ENCODE measurements at places on chromosomes 1 and 21.

- peak; percentile 13 for DNase-seq
Measured at GRCh38 chr1:37701051-37701450, 8.7 kb downstream of the CDCA8 start.

GRCh38 chr1:225608014-225608796 lies 44.7 kb downstream of the ENAH start:
- DNase-seq: no peak

GRCh38 chr1:156652131-156652991 lies 10.4 kb downstream of the BCAN start:
- DNase-seq: peak; percentile 63

GRCh38 chr1:174818014-174818616 lies 181.6 kb upstream of the CACYBP start:
- DNase-seq: no peak

DNA sequence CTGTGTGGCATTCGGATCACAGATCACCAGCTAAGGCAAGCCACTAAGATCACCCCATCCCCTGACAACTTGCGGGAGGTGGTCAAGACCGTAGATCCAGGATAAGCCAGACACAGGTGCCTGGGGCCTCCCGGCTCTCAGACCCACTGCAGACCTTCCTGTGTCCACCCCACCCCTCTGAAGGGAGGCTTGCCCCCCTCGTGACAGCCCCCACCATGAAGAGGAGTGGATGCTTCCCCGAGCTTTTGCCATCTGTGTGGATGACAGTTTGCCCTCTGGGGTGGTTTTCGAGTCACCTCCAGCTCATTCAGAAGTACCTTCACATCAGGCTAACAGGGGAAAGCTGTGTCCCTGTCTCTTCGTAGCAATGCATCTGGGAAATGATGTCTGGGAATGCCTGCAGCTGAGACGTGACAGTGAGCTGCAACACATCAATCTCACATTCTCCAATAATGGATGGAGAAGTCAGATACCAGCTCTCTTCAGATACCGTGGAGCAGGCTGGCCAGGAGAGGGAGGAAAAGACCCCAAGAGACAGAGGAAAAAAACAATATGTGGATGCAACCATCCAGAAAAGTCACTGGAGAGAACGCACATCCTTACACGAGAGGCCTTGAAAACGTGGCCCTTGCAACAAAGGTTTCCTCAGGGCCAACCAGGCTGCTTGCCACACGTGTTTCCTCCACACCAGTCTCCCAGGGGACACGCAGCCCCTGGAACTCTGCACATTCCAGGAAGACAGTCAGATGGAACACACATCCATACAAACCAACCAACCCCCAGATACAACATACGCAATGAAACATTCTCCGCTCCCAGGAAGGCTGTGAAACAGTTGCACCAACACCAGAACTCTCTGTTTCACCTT lies 20.4 kb upstream of the FHAD1 start:
- no peak for DNase-seq

- DNase-seq: peak; percentile 93
Measured at GRCh38 chr1:59446257-59446901, 149.5 kb downstream of the FGGY start.

- DNase-seq: no peak
Measured at GRCh38 chr1:181704546-181704945, 221.2 kb downstream of the CACNA1E start.

DNA sequence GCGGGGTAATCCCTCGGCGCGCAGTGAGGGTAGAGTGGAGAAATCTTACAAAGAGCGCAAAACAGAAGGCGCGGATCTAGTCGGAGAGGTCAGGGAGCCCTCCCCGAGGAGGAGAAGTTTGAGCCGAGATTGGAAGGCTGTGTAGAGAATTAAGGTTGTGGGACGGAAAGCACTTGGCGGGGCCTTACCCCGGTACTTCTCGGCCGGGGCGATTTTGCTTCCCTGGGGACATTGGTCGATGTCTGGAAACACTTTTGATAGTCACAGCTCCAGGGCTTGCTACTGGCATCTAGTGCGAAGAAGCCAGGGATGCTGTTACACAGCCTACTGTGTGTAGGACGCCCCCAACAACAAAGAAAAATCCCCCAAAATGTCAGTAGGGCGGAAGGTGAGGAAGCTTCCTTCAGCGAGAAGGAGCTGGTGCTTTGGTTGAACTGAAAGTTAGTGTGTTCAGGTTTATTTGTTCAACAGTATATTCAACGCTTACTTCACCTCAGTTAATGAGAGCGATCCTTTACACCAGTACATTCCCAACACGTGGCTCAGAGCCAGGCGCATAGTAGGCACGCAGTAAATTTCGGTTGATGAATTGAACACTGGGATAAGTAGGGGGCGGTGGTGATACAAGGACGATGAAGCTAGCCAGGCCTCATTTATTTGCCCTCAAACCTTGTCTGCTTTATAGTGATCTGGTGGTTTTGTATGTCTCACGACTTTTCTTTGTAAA lies 807 bp downstream of the CEP85 start:
- DNase-seq: peak; percentile 9

DNA sequence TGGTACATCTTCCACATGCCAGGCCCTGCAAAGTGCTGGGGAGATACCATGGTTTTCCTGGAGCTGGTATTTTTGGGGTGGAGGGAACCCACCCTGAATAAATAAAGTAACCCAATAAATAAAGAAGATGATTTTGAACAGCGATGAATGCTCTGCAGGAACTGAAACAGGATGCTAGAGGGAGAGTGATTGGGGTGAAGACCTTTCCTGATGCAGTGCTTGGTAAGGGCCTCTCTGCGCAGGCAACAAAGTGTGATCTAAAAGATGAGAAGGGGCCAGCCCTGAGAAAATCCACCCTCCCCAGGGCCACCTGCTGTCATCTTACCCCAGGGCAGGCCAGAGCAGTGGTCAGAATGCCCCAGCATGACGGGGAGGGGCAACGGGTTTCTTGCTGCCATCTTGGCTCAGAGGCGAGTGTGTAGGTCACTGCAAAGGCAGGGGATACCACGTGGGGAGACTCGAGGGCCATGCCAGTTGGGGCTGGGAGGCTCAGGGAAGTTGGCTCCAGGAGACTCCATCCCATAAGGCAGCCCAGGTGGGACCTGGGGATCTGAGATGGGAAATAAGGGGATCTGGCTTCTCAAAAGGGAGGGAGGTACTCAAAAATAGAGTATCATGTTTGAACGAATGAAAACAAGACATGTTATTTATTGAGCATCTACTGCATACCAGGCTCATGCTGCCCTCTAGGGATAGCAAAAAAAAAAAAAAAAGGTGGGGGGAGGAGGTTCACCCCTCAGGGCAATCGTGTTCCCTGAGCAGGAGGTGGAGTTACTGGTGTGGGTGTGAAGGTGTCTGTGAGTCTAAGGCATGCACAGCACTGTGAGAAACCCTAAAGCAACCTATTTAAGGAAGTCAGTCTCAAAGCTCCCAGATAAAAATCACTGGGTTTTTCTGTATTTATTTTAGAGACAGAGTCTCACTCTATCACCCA lies 2.8 kb downstream of the SRARP start:
- DNase-seq: peak; percentile 40

- peak; percentile 88 for DNase-seq
Measured at GRCh38 chr1:172343240-172344160, 77.0 kb upstream of the C1orf105 start.

GRCh38 chr1:32966900-32967299 lies 2.3 kb upstream of the RNF19B start:
- DNase-seq: no peak

DNA sequence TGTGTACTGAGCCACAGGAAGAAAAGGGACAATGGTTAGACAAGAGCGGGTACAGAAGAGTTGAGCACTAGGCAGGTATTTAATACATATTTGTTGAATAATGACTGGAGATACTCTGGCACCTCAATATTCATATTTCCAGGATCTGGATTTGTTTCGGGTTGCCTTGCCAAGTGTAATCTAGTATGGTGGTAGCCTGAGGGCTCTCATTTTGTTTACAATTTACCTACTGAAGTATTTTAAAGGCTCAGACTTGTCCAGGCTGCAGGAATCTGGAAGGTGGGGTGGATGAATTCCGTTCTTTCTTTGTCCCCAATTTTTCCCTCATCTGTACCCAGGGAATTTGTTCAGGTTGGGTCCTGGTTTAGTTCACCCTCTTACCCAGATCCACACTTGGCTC lies 95.0 kb downstream of the CACHD1 start:
- DNase-seq: no peak

- DNase-seq: peak; percentile 44
Measured at GRCh38 chr1:229117664-229118300, 153.1 kb upstream of the RAB4A start.

- peak; percentile 14 for DNase-seq
Measured at GRCh38 chr1:236066054-236066453, 1.2 kb upstream of the NID1 start.

- peak; percentile 57 for DNase-seq
Measured at GRCh38 chr21:17446737-17447136, 66.1 kb upstream of the CXADR start.

DNA sequence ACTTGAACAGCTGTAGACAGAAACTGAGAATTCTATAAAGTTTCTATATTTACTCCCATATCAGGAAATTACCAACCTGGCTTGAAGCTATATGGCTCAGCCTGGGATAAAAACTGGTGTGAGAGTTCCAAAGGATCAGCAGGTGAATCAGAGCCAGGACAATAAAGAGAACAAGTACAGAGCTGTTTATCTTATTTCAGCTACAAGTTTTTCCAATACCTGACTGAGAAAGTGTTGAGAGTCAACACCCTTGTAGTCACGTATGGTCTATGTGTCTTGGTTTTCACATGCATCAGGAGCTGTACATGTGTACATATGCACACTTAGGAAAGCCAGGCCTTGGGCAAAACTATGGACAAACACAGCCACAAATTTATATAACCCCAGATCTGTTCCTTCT lies 40.7 kb upstream of the CXADR start:
- no peak for DNase-seq

- DNase-seq: no peak
Measured at GRCh38 chr1:243730487-243731150, 119.4 kb downstream of the AKT3 start.

DNA sequence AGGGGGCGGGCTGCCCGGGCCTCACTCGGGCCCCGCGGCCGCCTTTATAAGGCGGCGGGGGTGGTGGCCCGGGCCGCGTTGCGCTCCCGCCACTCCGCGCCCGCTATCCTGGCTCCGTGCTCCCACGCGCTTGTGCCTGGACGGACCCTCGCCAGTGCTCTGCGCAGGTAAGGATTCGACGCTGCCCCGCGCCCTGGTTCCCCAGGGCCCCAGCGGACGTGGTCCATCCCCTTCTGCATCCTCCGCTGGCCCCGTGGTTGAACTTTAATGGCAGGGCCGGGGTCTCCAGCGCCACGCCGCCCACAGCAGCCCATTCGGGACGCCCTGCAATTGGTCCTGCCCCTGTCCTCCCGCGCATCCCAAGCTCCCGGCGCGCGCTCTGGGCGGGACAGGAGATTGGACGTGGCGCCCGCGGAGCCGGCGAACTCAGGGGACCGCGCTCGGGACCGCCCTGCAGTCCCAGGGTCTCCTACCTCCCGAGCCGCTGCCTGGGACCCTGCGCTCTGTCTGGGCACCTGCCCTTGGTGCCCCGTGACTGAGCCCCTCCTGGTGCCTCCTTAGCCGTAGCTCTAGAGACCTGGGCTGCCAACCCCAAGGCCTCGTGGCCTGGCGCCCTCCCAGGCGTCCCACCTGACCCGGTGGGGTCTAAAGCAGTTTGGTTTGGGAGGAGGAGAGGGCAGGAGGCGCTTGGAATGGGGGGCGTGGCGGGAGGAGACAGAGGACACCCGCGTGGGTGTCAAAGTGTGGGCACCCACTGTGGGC lies at the start of gene ALPL:
Gene ALPL (plus strand): TSS at position 73 of the 762 bp plus-strand sequence. CDS start 44,659 bp downstream, outside the sequence.
- DNase-seq: no peak

GRCh38 chr1:917076-917459 lies 6.7 kb upstream of the SAMD11 start:
- DNase-seq: no peak

- DNase-seq: no peak
Measured at GRCh38 chr1:7385471-7386225, 385.4 kb upstream of the VAMP3 start.

GRCh38 chr1:15224259-15224869 lies 22.7 kb upstream of the FHAD1 start:
- DNase-seq: no peak

DNA sequence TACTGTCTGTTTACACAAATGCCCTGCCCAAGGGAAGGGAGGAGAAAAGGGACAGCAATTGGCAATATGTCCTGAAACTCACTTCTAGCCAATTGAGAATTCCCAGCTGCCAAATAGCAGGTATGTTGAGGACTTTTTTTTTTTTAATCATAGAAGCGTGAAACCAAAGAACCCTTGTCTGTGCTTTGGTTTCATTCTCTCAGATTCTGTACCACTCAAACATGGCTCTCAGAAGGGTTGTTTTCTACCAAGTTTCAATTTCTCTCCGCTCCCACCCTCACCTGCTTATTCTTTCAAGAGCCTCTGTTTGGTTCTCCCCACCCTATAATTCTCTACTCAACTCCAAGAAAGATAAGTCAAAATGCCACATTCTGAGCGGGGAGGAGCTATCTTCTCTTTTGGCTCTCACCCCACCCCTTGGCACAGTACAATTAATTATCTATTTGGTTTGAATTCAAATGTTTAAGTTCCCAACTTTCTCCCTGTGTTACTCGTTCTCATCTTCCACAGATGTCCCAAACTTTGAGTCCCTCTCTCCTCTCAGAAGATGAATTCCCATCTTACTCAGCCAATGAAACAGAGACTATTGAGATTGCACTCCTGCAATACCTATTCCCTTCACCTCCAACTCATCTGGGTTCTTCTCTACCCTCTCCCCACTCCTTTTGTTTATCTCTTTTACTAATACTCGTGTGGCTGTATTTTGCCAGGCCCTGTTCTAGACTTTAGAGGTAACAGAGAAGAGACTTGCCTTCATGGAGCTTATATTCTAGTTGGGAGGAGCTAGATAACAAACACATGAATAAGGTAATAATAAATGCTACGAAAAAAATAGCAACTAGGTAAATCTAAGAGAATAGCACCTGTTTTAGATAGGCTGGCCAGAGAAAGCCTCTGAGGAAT lies 3.9 kb upstream of the TP53BP2 start:
- DNase-seq: no peak

- no peak for DNase-seq
Measured at GRCh38 chr21:44985441-44986401, 45.9 kb downstream of the SLX9 start.

DNA sequence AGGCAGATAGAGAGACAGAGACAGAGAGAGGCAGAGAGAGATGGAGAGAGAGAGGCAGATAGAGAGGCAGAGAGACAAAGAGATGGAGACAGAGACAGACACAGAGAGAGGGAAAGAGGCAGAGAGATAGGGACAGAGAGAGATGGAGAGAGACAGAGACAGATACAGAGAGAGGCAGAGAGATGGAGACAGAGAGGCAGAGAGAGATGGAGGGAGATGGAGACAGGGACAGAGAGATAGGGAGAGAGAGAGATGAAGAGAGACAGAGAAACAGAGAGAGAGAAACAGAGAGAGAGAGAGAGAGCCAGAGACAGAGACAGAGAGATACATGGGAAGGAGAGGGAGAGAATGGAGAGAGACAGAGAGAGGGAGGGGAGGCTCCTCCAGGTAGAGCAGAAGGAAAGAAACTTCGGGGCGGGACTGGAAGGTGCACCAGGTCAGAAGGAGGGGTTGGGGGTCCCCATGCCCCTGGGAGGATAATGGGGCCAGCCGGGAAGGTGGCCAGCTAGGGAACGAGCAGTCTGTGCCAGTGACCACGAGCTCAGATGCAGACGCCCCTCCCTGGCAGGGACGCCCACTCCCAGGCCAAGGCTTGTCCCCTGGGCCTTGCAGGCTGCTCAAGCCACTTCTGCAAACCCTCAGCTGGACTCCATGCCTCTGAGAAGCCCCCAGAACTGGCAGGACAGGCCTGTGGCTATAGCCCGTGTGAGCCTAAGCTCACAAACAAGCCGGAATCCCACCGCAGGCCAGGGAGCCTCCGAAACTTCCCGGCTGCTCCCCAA lies 3.3 kb downstream of the FNDC10 start:
- no peak for DNase-seq

All from umbilical cord (tissue), 2 donors.